Activated T-cell treated with anti-CD3 and anti-CD28 coated beads, Interleukin-2, amount 50 U/mL, for 72 hours (primary cell): ENCODE measurements at places on chromosomes 4 and X. TPM values are rescaled to one million over a fixed set of nuclear protein-coding genes. Genes with fewer than 3 reads are reported as not detected.

- H3K4me3 ChIP-seq, result no peak overlapping the region
- H3K36me3 ChIP-seq, result no peaks in the 10 kb centered on the region
- DNase-seq, result no peak
- no peak overlapping the region for H3K27ac ChIP-seq
- peaks cover 43% of the 10 kb centered on the region for H3K27me3 ChIP-seq
Measured at GRCh38 chrX:111114806-111115205, 18.8 kb downstream of the PAK3 start.

- no peak overlapping the region for H3K4me3 ChIP-seq
- no peak for DNase-seq
- H3K36me3 ChIP-seq, result no peaks in the 10 kb centered on the region
- no peaks in the 10 kb centered on the region for H3K4me1 ChIP-seq
Measured at GRCh38 chrX:74781507-74782034, 143.7 kb downstream of the NEXMIF start.

GRCh38 chr4:153161226-153161963 is 42.8 kb upstream of the TRIM2 start:
- peaks cover 25% of the 10 kb centered on the region for H3K27me3 ChIP-seq
- DNase-seq, result no peak
- H3K36me3 ChIP-seq, result peaks cover under 1% of the 10 kb centered on the region
- peaks cover 41% of the 10 kb centered on the region for H3K4me1 ChIP-seq

DNA sequence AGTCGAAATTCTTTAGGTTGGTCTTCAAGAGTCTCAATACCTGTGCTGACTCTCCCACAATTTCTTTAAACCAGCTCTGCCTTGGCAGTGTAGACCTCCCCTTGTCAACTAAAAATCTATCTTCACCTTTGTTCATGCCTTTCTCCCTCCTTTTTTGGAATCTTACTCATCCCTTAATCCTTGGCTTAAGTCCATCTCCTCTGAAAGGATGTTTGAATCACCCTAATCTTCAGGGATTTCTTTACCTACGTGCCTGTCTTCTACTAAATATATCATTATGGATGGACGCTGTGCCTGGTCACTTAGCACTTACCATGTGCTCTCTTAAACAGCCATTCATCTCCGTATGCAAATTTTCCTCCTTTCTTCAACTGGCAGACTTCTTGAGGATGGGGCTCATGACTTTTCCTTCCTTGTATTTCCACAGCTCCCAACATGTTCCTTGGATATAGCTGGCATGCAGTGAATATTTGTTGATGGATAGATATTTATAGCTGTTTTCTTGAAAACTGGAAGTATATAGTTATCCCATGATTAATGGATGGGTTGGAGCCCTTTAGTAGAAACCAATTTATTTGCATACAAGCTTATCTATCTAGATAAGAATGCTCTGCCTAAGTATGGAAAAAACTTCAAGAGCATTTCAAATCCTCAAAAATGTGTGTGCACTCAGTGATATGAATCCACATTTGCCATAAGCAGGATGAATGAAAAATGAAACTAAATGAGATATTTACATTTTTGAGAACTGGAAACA is 166.6 kb downstream of the SPRY1 start:
- no peak overlapping the region for H3K27ac ChIP-seq
- peaks cover 7% of the 10 kb centered on the region for H3K36me3 ChIP-seq
- H3K4me3 ChIP-seq, result no peak overlapping the region
- no peak for DNase-seq
- H3K27me3 ChIP-seq, result peaks cover 36% of the 10 kb centered on the region

GRCh38 chr4:7941111-7941964 is 1.7 kb upstream of the AFAP1 start:
- H3K27ac ChIP-seq, result no peak overlapping the region
- peaks cover 26% of the 10 kb centered on the region for H3K4me1 ChIP-seq
- H3K36me3 ChIP-seq, result no peaks in the 10 kb centered on the region
- H3K27me3 ChIP-seq, result peaks cover 37% of the 10 kb centered on the region
- DNase-seq, result no peak

GRCh38 chrX:54817220-54817820 is 9.8 kb downstream of the MAGED2 start:
- H3K4me3 ChIP-seq, result no peak overlapping the region
- no peaks in the 10 kb centered on the region for H3K36me3 ChIP-seq
- no peaks in the 10 kb centered on the region for H3K4me1 ChIP-seq
- H3K27ac ChIP-seq, result no peak overlapping the region

The CXCL11 gene
- total RNA-seq, result not detected

The NPFFR2 gene
- total RNA-seq, result not detected

The SCLT1 gene
- total RNA-seq, result 24.5 TPM

The TRIM60 gene
- total RNA-seq, result not detected
